ENCODE measurements at places on chromosomes 4 and X.
A peak's percentile ranks its signal among the peaks of the same experiment; 100 is the strongest.

- no peak for DNase-seq
Observed at GRCh38 chr4:74083546-74083945, 15.4 kb downstream of the CXCL2 start.

DNA sequence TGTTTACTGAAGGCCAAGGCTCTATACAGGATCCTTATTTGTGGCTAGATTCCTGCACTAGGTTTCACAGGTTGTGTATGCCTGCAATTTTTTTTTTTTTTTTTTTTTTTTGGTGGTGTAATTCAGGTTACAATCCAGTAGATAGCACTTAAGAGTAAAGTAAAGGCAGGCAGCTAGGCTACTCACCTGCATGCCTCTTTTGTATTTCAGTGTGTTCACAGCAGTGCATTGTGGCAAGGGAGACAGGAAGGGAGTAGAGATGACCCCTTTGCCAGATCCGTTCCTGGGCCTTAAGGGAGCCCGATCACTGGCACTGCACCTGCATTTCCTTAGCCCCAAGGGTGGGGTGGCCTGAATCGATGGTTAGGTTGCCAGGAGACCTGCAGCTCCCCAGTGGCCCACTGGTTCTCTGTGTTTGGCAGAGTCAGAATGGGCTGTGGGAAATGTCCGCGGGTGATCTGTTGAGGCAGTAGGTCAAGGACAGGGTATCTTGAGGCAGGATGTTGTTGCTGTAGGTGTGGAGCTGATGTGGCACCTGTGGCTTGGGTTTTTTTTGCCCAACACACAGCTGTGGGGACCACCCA is 374.9 kb upstream of the AADAT start:
- DNase-seq: no peak

- no peak for DNase-seq
Observed at GRCh38 chr4:47615385-47615784, 130.3 kb downstream of the ATP10D start.

DNA sequence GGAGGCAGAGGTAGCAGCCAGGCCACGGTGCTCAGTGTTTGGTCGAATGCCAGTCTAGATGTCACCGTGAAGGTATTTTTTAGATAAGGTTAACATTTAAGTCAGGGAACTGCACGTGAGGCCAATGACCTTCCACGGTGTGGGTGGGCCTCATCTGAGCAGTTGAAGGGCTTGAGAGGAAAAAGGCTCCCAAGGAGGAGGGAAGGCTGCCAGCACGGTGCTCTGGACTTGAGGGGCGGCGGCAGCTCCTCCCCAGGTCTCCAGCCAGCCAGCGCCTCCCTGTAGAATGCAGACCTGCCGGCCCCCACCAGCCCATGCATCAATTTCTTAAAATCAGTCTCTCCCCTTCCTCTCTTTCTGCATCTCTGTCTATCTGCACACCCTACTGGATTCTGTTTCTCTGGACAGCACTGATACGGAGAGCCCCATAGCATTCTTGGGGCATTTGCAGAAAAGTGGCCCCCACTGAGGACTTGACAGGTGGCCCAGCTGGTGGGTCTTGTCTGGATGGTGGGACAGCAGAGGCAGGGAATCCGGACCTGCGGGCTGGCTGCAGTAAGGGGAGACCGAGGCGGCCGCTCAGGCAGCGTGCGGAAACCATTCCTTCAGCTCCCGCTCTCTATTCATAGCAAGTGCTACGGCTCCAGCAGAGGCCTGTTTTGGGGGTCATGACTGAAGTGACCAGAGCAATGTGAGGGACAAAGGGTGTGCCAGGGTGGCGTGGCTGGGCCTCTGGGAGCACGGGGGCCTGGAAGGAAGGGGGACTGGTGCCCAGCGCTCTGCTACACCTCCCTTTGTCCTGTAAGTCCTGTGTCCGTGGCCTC is 7.9 kb upstream of the RGS12 start:
- DNase-seq: no peak

GRCh38 chr4:176927117-176927516 is 134.4 kb upstream of the VEGFC start:
- DNase-seq: no peak

GRCh38 chr4:144902614-144903013 is 195.4 kb downstream of the ANAPC10 start:
- no peak for DNase-seq

- peak; percentile 78 for DNase-seq
Observed at GRCh38 chrX:40755291-40756249, 20.2 kb upstream of the MED14 start.

GRCh38 chr4:87060957-87061356 is 126.1 kb downstream of the AFF1 start:
- no peak for DNase-seq

DNA sequence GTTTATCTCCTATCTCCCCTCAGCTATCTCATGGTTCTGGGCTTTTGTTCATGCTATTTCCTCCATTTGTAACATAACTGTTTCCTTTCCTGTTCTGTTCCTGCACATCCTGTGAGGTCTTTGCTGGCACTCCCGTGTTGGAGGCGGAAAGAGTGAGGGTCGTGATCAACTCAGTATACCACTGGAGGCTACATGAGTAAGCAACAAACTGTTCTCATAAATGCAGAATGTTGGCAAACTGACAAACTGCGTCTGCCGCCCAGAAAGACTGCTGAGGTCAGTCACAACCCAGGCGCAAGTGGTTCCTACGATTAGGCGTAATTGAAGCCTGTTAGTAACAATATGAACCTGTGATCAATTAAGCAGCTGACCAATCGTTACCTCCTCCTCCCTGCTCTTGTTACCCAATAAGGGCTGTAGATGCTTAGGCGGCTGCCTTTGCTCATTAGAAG is 48.8 kb downstream of the C4orf33 start:
- DNase-seq: no peak

GRCh38 chr4:53763813-53764597 is 172.7 kb upstream of the LNX1 start:
- no peak for DNase-seq

GRCh38 chr4:41209901-41210300 is 4.4 kb downstream of the APBB2 start:
- DNase-seq: no peak

- no peak for DNase-seq
Observed at GRCh38 chr4:85268961-85269360, 206.0 kb upstream of the ARHGAP24 start.

- DNase-seq: no peak
Observed at GRCh38 chrX:13001097-13001496, 26.2 kb downstream of the TMSB4X start.

DNA sequence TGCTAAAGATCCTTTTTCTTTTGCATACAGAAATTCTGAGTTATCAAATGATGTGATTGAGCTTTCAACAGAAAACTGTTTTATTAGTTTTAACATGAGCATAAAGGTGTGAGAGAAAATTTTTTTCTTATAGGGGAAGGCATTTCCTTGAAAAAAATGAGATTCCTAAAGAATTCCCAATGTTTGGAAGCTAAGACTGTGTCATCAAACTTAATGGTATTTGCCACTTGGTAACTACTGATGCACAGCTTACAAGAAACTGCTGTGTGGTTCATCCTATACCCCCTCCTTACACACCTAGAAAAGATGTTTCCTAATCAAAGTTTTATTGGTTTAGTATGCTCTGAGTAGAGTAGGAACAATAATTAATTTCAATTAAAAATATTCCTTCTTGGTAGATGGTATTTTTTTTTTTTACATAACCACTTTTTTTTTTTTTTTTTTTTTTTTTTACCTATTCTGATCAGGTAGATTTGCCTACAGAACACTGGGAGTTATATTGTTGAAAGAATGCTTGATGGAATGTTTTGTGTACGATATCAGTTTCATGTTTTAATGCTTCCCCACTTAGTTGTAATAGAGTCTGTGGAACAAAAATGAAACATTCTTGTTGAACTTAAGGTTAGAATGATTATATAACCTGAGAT is 6.0 kb downstream of the PTPN13 start:
- no peak for DNase-seq

DNA sequence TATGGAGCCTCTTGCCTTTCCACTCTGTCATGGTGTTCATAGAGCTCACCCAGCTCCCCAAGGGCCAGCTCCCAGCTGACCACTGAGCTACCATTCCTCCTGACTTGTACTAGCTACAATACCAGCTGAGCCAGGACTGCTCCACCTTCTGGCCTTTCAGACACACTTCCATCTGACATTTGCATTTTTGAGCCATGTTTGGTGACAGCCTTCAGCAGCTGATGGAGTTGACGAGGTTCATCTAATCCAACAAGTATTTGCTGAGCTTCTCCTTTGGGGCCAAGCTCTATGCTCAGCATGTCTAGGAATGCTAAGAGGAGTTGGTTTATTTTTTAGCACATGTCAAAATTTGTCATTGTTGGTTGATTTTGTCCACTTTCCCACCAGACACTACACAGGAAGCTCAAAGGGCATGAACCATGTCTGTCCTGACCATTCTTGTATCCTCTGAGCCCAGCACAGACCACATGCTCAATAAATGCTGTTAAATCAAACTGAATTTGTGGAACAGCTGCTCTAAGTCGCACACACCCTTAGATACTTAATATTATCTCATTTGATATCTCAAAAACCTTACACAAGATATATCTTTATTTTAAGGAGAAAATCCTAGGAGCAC is 142.6 kb upstream of the PPARGC1A start:
- no peak for DNase-seq

DNA sequence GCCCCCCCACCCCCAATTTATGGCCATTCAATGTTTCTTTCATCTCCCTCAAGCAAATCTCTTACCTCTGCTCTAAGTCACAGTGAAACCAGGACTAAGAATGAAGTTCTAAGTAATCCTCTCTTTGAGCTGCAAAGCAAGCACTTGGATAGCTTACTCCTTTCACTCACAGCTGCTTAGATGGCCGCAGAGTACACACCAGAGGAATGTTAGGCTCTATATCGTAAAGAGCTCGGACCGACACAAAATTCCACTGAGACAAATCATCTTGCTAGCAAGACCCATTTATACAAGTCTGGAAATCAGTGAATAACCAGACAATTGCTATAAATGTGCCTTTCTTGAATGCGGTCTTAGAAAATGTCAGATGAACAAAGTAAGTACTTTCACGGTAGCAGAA is 135.0 kb downstream of the IDS start:
- no peak for DNase-seq

- DNase-seq: no peak
Observed at GRCh38 chr4:61336916-61337315, 136.8 kb downstream of the ADGRL3 start.

DNA sequence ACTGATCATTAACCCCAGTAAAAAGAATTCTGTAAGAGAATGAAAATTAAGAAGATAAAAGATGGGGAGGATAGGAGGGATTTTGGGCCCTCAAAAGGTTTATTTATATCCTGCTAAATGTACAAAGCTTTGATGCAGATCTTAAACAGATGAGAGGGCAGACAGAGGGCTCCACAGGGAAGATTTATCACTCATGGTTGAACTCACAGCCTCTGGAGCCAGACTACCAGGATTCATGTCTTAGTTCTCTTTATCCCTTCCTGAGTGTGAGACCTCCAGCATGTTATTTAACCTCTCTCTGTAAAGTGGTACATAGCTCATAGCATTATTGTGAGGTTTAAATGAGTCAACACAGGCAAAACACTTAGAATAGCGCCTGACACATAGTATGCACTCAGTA is 74.4 kb downstream of the SOWAHB start:
- no peak for DNase-seq

DNA sequence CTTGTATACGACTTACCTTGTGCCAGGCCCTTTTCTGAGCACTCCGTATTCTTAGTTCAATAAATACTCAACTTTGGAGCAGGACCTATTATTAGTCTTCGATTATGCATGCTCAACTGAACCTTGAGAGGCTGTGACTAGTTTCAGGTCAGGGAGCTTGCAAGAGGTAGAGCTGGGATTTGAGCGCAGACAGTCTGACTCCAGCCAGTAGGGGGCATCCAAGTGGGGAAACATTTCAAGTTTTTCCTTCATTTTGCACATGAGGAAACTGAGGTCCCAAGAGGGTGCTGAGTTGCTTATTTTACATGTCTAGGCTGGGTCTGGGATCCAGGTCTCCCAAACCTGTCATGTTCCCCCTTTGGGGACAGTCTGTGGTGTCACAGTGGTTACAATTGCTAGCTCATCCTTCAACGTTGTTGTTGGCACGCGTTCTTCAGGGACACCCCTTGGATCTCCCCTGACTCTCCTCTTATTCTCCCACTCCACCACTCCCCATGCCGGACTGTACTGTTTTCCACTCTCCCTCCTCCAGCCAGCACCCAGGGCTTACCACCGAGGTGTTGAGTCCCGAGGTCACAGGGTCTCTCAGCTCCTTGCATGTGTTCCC is 6.7 kb upstream of the PRICKLE3 start:
- no peak for DNase-seq

DNA sequence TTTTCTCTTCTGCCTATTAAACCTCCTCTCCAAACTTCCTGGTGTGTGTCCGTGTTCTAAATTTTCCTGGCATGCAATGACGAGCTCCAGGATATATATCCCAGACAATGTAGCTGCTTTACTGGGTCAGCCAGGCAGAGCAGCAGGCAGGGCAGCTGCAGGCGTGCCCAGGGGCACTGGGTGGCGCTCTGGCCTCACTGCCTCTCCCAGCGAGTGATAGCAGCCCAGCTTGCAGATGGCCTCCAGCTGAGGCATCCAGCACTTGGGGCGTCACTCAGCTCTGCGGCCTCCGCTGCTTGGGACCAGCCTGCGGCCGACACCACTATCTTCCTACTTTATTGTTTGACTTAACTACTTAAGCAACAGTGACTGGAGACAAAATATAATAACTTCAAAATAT is 23.0 kb upstream of the UBA6 start:
- no peak for DNase-seq

- no peak for DNase-seq
Observed at GRCh38 chr4:108628411-108628810, 8.0 kb downstream of the RPL34 start.

DNA sequence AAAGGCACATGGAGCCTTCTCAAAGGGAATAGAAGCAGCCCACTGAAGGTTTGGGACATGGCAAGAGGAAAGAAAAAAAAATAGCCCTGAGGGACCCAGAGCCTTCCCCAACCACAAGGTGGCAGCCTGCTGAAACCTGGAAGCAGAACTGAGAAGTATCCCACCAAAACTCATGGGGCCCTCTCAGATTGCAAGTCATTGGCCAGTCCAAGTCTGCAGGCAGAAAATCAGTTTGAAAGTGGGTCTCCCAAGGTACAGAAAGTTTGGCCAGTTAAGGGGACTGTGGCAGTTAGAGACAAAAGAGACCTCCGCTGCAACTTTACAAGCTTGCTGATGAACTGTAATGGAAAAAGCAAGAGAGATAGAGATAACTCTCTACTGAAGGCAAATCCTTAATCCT is 155.8 kb downstream of the ANTXR2 start:
- no peak for DNase-seq

All from coronary artery (tissue), 2 donors.